ENCODE measurements at places on chromosomes 16 and 17.

- no peak for DNase-seq
These were observed 7.1 kb downstream of the AKAP1 start for GRCh38 chr17:57092171-57092570.

- DNase-seq = no peak
These were observed 258.2 kb downstream of the PARN start for GRCh38 chr16:14371778-14372431.

DNA sequence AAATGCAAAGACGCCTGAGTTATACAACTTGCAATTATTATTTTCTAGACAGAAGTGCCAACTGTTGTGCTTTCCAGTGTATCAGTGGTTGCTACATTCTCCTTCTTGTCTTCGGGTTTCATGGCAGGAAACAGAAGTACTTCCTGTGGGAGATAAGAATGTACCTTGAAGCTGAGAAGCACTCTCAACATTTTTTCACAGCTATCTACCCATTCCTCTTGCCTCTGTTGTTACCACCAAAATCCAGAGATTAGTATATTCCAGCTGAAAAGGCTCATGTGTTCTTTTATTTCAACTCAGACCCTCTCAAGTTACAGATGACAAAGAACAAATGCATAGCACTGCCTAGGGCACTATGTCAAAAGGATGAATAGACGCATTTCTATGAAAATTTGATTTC lies 4.8 kb upstream of the ADAT1 start:
- no peak for DNase-seq

- no peak for DNase-seq
These were observed 5.5 kb downstream of the LIMD2 start for GRCh38 chr17:63694229-63694949.

- no peak for DNase-seq
These were observed 825 bp downstream of the RPTOR start for GRCh38 chr17:80545499-80545826.

DNA sequence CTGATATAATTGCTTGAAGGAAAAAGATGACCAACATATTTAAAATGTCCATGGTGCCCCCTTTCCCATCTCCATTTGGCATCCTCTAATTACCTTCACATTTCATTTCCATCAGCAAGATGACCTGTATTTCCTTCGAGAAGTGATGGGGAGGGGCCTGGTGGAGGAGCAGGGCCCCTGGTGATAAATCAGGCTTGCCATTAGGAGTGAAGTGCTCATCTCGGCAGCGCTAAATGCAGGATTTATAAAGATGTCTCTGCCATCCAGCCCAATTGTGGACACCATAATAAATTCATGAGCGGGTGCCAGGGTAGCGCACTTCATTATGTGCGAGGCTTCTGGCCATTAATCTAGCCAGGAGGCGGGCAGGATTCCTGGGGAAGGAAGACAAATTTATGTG lies 101.5 kb upstream of the IRX6 start:
- DNase-seq = no peak

GRCh38 chr16:89332243-89332901 lies 114.9 kb downstream of the ZNF778 start:
- no peak for DNase-seq

DNA sequence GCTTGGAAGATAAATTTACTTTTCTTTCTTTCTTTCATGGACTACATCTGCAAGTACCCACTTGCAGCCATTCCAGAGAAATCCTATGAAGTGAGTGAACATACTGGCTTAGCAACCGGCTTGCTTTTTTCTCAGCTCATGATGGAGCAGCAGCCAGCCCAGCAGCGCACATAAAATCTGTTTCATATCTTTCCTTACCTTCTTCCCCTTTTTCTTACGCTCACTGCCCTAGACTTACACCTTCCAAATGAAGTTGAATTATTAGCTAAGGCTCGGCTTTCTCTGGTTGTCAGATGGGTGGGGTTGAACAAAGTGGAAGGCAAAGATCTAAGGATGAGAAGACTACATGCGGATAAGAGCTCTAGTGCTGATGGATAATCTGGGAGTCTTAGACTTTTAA lies 13.9 kb upstream of the ABCA8 start:
- DNase-seq = no peak

- no peak for DNase-seq
These were observed 696.8 kb upstream of the SOX9 start for GRCh38 chr17:71423871-71424546.

DNA sequence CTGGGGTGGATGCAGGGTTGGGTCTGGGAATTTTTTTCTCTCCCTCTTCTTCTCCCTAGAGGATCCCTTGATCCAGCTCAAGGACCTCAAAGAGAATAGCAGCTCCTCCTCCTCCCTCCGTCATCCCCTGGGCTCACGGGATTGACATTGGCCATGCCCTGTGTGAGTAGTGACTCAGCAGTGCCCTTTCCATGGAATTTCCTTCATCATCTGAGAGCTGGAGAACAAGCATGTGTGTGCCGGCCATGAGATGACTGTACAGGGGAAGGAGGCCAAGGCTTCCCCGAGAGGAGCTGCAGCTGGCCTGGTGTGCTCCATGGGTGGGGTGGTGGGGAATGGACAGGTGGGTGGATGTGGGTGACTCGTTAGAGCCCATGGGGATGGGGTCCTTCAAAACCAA lies 8.9 kb upstream of the WSCD1 start:
- no peak for DNase-seq

DNA sequence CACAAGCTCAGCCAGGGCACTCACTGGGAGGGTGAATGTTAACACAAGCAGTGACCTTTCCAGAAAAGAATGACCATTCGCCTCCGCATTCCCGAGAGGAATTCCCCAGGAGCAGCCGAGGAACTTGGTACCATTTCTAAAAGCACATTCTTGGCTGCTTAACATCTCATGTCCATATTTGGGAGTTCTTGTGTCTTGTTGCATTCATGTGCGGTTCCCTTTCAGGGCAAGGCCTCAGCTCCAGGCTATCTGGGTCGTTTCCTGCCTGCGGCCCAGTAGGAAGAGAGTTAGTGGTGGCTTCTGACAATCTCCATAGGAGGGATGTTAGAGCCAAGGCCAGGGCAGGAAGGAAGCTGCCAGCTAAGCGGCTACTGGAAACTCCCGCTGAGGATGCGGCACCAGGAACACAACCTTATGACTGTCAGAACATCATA lies 27.8 kb upstream of the MEAK7 start:
- DNase-seq = no peak

DNA sequence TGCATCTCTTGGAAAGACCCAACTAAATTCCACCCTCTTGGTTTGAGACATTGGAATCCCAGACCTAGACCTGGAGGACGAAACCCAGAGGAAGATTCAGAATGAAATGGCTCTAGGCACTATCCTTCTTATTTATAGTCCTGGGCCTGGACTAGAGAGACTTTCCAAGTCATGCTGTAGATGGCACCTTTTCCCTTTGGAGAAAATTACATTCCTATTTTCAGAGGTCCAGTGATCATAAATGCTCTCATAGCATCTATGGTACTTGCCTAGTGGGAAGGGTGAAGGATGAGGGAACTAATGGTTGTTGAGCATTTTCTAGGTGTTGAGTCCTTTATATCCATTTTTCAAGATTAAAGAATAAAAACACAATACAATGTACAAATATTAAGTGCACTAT lies 37.1 kb downstream of the SPACA3 start:
- DNase-seq = no peak

- no peak for DNase-seq
These were observed 207.0 kb upstream of the COX10 start for GRCh38 chr17:13862346-13862745.

DNA sequence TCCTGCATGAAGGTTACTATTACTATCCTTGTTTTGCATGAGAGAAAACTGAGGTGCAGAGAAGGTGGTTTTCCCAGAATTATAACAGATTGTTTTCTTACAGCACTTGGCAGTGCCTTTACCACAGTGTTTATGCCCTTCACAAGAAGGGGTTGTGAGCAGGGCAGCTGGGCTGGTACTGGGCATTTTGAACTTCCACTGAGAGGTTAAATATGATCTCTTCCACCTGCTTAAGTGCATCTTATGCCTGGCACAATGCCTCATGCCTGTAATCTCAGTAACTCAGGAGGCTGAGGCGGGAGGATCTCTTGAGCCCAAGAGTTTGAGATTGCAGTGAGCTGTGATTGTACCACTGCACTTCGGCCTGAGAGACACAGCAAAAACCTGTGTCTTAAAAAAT lies 36.2 kb downstream of the NDE1 start:
- DNase-seq = no peak

- peak; percentile 35 for DNase-seq
These were observed 29.0 kb downstream of the PIMREG start for GRCh38 chr17:6473128-6473767.

- no peak for DNase-seq
These were observed 336 bp upstream of the BMERB1 start for GRCh38 chr16:15434079-15434424.

- no peak for DNase-seq
These were observed 129.8 kb downstream of the NTN1 start for GRCh38 chr17:9151091-9151490.

GRCh38 chr16:10137341-10137740 lies 44.9 kb downstream of the GRIN2A start:
- no peak for DNase-seq

- no peak for DNase-seq
These were observed 84.3 kb downstream of the PRKCA start for GRCh38 chr17:66386498-66387351.

- no peak for DNase-seq
These were observed 15.8 kb upstream of the ITGAD start for GRCh38 chr16:31377210-31377903.

DNA sequence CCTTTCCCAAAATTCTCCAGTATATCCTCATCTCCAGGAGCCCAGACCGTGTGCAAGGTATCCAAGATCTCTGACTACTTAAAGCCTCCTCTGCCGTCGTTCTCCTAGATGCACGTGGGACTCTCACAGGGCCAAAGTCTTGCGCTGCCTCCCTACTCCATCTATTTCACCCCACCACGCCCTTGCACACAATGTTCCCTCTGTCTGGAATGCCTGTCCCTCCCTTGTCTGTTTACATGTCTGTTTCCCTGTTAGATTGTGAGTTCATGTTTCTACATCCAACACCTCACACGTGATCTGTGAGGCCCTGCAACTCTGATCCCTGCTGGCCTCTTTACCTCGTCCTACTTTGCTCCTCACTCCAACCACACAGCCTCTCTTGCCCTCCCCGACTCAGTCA lies 4.9 kb upstream of the FZD2 start:
- DNase-seq = no peak

DNA sequence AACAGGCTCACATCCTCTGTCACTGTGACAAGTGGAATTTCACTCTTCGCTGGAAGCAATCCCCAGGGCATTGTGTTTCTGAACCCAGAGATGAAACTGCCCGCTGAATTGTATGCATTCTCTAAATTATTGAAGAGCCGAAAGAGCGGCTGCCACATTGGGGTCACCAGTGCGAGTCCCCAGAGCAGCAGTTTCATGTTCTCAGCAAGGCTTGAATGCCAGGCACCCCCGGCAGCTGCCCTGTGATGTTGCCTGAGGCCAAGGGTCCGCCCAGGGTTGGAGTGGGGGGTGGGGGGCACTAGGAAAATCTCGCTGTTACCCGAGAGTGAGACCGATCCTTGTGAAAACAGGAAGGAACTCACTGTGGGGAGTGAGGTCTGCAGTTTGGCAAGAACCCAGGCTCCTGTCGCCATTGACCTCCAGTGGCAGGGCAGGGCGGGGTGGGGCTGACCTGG lies 20.7 kb upstream of the BCAR1 start:
- DNase-seq = no peak

GRCh38 chr16:81315271-81316175 lies 761 bp downstream of the GAN start:
- peak; percentile 29 for DNase-seq

GRCh38 chr17:74368341-74369081 lies 1.2 kb downstream of the GPR142 start:
- DNase-seq = peak; percentile 44

GRCh38 chr16:63789603-63790002 lies 1332.3 kb downstream of the CDH11 start:
- no peak for DNase-seq

GRCh38 chr17:6561446-6561845 lies 5.1 kb upstream of the PITPNM3 start:
- no peak for DNase-seq

- DNase-seq = peak; percentile 43
These were observed 8.2 kb upstream of the CSNK1D start for GRCh38 chr17:82281502-82282238.

DNA sequence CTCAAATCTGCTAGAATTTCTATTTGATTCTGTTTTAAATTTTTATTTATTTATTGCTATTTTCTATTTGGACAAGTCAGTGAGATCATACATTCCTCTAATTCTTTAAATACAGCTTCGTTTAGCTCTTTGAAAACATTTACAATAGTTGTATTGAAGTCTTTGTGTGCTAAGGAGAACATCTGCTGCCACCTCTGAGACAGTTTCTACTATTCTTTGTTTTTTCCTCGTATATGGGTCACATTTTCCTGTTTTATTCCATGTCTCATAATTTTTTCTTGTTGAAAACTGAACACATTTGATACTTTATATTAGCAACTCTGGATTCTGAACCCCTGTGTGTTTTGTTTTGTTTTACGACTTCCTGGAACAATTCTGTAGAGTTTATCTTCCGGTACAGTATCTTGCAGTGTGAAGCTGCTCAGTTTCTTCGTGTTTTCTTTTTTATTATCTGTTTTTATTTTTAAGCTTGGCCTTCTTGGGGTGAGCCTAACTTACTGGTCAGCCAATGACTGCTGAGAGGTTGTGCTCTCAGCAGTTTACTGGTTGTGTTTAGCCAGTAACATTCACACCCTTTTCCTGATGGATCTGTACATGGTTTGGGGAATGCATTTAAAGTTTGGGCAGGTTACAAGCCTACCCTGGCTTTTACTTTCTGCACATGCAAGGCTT lies 99.0 kb downstream of the CA4 start:
- DNase-seq = no peak

GRCh38 chr16:58451265-58451689 lies 48.7 kb upstream of the NDRG4 start:
- DNase-seq = no peak

DNA sequence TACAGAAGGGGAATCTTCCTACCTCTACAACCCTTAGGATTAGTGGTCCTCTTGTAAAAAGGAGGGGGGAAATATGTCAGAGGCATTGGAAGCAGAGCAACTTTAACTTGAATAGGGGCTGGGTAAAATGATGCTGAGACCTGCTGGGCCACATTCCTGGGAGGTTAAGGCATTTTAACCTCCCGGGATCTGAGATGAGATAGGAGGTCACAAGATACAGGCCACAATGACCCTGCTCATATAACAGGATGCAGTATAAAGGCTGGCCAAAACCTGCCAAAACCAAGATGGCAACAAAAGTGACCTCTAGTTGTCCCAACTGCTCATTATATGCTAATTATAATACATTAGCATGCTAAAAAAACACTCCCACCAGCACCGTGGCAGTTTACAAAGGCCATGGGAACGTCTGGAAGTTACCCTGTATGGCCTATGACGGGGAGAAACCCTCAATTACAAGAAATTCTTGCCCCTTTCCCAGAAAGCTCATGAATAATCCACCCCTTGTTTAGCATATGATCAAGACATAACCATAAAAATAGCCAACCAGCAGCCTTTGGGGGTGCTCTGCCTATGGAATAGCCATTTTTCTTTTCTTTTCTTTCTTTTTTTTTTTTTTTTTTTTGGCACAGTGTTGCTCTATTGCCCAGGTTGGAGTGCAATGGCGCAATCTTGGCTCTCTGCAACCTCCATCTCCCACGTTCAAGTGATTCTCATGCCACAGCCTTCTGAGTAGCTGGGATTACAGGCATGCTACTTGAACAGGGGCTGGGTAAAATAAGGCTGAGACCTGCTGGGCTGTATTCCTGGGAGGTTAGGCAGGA lies 6.2 kb upstream of the C1QTNF1 start:
- no peak for DNase-seq

All from stimulated activated CD8-positive, alpha-beta memory T cell treated with anti-CD3 and anti-CD28 coated beads, Interleukin-12 subunit alpha, Interleukin-12 subunit beta, amount 100 ng/mL, for 4 hours (primary cell).